ENCODE measurements at places on chromosomes 5 and 9.

- DNase-seq = no peak
Measured at GRCh38 chr5:151870820-151871219, 53.8 kb downstream of the GLRA1 start.

DNA sequence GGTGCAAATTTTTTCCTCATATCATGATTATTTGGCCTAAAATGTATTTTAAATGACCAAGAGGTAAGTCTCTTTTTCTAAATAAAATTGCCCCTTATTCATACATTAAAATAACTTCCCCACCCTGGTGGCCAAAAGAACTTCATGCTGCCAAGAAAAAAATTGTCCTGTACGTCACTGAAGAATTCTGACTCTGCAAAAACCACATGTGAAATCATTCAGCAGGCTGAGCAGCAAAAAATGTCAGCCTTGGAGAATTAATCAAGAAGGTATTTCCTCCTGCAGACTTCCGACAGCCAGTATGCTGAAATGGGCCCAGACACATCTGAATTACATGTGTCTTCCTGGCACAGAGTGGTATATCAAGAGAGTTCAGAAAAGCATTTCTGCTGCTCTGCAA lies 94.6 kb upstream of the HMHB1 start:
- no peak for DNase-seq

- no peak for DNase-seq
Measured at GRCh38 chr5:104184264-104184663, 621.7 kb upstream of the NUDT12 start.

GRCh38 chr9:7785813-7786212 lies 13.8 kb downstream of the DMAC1 start:
- DNase-seq = no peak

GRCh38 chr5:86625148-86625547 lies 7.4 kb downstream of the COX7C start:
- DNase-seq = no peak

DNA sequence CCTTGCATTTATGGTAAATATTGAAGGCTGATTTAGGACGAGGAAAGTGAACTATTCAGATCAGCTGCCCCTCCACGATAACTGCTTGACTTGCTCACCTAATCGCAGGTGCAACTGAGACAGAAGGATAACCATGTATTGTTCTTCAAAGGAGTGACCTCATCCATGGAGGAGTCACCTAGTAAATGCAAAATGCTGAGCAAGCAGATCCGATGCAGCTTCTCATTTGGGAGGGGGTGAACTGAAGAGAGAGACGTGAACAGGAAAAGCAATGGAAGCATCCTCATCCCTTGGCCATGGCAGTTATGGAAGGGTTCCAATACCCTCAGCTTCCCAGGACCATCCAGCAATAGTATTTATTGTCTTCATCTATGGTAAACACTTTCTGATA lies 47.5 kb downstream of the RASGRF2 start:
- no peak for DNase-seq

DNA sequence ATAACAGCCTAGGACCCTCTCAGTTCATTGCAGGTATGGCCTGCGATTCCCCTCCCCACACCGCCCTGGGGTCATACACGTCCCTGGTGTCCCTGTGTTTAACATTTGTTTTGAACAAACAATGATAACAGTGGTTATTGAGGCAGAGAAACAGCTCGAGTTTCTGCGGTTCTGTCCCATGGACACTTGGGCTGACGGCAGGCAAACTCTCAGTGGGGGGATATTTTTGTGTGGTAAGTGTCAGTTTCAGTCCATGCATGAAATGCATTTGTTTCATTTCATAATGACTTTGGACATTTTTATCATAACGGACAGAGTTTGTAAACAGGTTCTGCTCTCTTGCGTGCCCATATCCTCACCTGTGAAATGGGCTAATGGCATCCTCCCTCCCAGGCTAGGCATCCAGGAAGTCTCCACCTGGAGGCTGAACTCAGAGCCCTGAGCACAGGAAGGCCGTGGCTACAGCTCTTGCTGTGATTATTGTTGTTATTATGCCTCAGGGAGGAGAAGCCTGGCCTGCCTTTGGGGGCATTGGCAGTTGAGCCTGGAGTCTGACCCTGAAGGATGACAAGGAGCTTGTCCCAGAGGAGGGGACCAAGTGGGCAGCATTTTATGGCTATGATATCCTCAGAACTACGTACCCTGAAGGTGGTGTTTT lies 190.9 kb downstream of the GADD45G start:
- DNase-seq = no peak

- no peak for DNase-seq
Measured at GRCh38 chr9:127347831-127348776, 48.9 kb upstream of the SLC2A8 start.

- DNase-seq = no peak
Measured at GRCh38 chr5:178587763-178588611, 2.2 kb downstream of the COL23A1 start.

GRCh38 chr5:83987513-83988292 lies 267.0 kb upstream of the HAPLN1 start:
- no peak for DNase-seq

DNA sequence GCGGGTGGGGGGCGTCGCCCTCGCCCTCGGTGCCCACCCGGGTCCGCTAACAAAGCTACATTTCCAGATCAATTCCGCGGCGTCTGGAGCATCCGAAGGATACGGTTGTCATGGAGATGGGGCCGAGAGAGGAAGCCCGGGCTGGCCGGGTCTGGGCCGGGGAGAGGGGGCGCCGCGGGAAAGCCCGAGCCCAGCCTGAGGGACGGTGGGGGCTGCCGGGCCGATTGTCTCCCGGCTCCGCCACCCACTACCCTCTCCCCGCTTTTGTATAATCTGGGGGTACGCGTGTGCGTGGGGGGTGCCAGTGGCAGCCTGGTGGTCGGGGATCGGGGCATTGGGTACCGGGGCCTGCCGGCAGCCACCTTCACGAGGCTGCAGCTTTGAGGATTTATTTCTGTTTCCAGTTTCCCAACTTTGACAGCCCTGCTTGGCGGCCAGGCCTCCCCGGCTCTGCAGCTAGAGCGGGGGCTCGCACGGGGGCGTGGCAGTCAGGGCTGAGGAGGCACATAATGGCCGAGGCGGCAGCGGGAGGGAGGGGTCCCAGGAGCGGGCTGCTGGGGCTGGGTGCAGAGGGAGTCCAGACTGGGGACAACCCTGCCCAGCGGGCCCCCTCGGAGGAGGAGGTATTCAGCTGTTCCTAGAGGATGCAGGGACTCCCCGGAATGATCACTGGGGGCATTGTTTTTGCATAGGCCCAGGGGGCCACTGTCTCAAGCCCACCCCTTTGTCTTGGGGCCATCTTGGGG lies 626 bp downstream of the PSD2 start:
- no peak for DNase-seq

- DNase-seq = no peak
Measured at GRCh38 chr5:72441862-72442540, 65.2 kb downstream of the ZNF366 start.

DNA sequence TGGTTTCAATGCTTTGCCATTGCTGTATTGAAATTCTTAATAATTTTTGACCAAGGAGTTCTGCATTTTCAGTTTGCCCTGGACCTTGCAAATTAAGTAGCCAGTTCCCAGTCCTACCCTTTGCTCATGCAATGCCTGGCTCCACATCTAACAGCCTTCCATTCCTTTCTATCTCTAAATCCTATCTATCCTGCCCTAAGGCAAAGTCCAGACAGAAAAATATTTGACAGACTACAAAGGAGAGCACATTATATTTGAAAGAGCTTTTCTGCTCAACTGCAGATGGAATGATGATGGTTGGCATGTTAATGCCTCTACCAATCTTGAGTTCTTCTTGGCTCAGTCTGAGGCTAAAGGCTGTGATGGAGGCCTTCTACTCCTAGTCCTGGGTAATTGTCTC lies 15.5 kb downstream of the SLC22A4 start:
- DNase-seq = no peak

- no peak for DNase-seq
Measured at GRCh38 chr5:130385656-130386055, 481.4 kb downstream of the CHSY3 start.

DNA sequence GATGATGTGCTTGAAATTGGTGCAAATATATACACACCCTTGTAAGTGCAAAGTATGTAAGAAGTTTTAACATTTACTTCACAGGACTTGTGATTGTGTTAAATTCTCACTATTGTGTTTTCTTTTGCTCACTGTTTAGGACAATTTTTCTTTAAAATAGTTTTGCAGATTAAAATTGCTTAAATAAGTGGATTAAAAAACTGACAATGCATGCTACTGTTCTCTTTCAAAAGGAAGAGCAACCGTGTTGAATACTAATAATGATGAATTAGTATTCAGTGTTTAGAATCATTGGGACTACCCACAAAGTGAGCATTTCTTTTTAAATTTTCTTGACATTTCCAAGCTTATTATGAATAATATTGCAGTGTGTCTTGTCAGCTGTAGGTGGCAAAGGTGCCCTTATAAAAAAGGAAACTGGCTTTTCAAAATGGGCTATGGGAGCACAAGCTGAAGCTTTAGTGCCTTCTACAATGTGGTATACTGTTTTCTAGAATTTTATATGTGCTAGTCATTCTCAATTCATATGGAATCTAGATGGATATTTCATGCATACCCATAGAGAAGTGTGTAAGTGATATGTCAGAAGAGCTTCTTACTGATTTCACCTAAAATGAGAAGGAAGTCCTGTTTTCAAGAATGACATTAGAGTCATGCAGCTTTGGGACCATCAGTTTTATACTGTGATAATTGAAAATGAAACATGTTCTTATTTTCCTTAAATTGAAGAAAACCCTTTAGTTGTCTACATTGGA lies 35.4 kb downstream of the SREK1 start:
- DNase-seq = no peak

DNA sequence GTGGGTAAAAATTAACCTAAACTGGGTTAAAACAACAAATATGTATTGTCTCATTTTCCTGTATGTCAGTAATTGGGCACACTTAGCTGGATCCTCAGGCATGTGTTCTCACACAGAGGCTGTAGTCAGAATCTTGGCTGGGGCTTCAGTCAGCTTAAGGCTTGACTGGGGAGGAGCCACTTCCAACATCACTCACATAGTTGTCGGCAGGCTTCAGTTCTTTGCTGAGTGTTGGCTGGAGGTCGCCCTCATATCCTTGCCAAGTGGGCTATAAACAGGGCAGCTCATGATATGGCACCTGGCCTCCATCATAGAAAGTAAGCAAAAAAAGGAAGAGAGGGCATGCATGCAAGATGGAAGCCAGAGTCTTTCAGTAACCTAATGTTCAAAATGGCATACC lies 173.0 kb downstream of the GIN1 start:
- no peak for DNase-seq

- DNase-seq = no peak
Measured at GRCh38 chr9:97706246-97706645, 9.1 kb upstream of the XPA start.

- no peak for DNase-seq
Measured at GRCh38 chr9:120402741-120403542, 177.0 kb downstream of the CDK5RAP2 start.

- DNase-seq = no peak
Measured at GRCh38 chr9:37025071-37025822, 8.8 kb downstream of the PAX5 start.

GRCh38 chr9:92668746-92669526 lies 995 bp downstream of the IPPK start:
- no peak for DNase-seq

GRCh38 chr5:137433539-137433938 lies 65.6 kb downstream of the SPOCK1 start:
- no peak for DNase-seq

DNA sequence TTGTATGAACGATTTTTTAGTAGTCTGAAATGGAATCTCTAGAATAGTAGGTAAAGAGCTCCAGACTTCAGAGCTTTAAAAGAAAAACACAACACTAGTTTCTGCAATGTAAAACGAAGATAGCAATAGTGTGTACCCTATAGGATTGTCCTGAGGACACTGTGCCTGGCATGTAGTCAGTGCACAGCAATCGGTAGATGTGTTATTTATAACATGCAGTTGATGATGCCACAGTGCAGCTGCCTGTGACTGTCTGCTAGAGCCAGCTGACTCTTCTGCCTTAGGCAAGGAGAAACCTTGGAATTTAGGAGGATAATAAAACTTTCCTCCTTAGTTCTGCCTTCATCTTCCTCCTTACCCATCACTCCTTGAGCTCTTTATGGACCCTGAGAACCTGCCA lies 27.7 kb upstream of the TMOD1 start:
- DNase-seq = no peak

- DNase-seq = no peak
Measured at GRCh38 chr5:161421067-161421466, 125.5 kb downstream of the GABRB2 start.

DNA sequence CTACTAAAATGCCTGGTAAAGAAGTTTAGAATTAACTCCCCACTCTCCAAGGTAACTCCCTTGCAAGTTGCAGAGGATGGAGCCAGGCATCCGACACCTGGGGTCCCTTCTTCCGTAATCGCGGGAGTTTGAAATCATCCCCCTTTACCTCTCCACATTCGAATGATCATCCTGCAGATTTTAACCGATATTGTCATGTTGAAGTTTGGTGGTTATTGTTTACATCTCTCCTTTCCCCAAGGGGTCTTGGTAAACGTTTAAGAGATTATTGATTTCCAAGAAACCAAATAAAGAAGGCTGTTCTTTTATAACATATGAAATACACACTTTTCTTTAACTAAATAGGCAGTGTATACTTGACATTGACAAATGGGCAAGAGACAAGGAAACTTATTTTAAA lies 26.7 kb downstream of the NR2F1 start:
- no peak for DNase-seq

DNA sequence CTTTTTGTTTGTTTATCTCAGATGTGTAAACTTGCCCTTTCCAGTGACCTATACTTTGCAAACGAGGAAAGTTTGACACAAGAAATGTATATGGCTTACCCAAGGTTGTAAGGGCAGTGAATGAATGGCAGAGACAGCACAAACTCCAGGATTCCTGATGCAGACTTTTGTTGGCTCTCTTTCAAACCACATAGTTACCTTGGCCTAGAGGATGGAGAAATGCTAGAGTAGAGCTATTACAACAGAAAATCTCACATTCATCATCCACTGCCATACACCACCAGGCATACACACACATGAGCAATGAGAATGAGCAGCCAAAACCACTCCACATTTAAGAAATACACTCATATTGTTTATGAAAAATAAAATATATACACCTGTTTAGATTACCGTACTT lies 387.0 kb downstream of the TLR4 start:
- no peak for DNase-seq

GRCh38 chr5:73176250-73176649 lies 3.3 kb downstream of the TMEM174 start:
- no peak for DNase-seq

DNA sequence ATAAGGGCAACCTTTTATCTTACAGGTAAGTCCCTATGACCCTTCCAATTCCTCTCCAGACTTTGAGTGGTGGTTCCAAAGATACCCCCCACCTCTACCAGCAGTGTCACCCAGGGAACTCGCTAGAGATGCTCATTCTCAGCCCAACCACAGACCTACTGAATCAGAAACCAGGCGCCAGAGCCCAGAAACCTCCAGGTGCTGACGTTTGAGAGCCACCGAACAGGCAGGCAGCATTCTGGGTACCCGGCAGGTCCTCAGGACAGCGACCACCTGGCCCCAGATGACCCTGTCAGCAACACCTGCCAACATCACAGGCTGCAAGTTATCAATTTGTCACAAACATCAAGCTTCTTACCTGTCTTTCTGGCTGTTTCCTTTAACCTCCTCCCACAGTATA lies 19.5 kb downstream of the RAPGEF1 start:
- no peak for DNase-seq
